ENCODE measurements at places on chromosomes 4 and X.

DNA sequence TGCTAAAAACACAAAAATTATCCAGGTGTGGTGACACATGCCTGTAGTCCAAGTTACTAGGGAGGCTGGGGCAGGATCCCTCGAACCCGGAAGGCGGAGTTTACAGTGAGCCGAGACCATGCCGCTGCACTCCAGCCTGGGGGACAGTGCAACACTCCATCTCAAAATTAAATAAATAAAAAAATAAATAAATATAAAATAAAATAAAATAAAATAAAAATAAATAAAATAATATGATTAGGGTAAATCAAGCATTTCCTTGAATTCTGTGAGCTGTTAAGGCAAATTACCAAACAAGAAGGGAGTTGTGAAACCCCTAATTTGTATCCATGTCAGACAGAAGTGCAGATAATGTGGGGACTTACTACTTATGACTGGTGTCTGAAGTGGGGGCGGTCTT lies 1928.9 kb upstream of the IGFBP7 start:
- no peak for DNase-seq

DNA sequence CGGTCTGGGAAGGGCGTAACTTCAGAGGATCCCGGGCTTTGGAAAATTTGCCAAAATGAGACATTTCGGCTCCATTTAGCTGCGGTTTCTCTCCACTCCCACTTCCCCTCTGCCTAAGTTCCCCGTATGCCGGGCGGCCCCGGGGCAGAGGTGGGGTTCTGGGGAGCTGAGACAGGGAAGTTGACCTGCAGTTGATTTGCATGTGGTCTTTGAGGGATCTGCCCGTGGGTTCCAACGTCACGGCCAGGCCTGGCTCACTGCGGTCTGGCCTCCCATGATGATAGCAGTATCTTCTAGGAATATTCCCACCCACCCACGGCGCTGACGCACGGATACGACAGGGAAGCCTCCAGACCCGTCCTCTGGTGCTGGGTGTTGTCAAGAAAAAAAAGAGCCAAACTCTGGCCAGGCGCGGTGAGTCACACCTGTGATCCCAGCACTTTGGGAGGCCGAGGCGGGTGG lies 27.3 kb upstream of the CRLF2 start:
- no peak for DNase-seq

DNA sequence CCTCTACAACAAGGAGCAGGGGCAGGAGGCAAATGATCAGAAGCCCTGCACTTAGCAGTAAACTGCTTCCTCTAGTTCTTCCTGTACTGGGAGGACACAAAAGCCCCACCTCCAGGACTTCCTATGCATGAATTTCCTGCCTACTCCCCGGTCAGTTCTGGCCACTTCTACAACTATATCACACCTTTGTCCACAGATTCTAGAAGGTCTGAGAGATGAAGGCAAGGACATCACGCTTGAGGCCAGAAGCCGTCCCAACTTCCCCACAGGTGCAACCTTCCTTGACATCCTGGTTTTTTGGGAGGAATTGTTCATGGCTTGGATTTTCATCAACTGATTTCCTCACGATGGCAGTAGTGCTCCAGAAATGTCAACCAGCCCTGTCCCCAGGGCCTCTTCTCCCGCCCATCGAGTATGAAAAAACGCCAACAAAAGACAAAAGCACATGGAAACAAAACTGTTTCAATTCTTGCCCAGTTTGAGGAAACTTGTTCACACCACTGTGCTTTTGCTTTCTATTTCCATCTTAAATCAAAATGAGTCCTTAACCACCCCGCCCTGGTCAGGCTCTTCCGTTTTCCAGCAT lies 206.5 kb upstream of the STK26 start:
- DNase-seq: no peak

- DNase-seq: no peak
Measured at GRCh38 chr4:5814421-5814820, 78.5 kb downstream of the CRMP1 start.

- no peak for DNase-seq
Measured at GRCh38 chrX:19695884-19696283, 180.6 kb upstream of the MAP3K15 start.

DNA sequence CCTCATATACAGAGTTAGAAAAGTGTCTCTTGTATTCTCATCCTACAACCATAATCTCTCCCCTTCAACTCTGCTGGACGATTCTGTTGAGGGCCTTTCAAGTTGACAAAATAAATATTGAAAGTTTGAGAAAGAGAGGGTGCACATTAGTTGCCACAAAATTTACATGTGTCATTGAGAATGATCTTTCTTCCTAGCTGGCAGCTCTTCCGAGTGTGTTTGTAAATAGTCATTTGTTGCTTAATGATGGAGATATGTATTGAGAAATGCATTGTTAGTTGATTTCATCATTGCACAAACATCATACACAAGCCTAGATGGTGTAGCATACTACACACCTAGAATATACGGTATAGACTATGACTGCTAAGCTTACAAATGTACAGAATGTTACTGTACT lies 632.8 kb upstream of the AMOT start:
- DNase-seq: no peak

DNA sequence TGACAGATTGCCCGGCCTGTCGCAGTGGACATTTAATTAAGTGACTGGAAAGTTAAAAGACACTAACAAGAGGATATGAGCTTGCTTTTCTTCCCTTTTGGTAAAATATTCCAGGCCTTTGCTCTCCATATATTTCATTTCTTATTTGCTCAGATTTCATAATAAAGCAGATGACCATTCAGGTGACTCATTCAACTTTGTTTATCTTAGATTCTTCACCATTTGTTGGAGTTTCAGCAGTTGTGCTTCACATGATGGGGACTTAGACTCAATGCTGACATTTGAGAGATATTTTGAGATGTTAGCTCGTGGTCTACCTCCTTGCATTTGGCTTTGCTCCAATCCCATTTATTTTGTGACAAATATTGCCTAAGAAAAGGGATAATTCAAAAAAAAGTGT lies 312.2 kb downstream of the ARHGAP24 start:
- DNase-seq: no peak

- DNase-seq: no peak
Measured at GRCh38 chr4:159010563-159011260, 92.2 kb upstream of the RAPGEF2 start.

- no peak for DNase-seq
Measured at GRCh38 chr4:4333265-4333706, 43.2 kb downstream of the ZBTB49 start.

GRCh38 chr4:55887594-55887993 lies 34.1 kb downstream of the EXOC1 start:
- no peak for DNase-seq

DNA sequence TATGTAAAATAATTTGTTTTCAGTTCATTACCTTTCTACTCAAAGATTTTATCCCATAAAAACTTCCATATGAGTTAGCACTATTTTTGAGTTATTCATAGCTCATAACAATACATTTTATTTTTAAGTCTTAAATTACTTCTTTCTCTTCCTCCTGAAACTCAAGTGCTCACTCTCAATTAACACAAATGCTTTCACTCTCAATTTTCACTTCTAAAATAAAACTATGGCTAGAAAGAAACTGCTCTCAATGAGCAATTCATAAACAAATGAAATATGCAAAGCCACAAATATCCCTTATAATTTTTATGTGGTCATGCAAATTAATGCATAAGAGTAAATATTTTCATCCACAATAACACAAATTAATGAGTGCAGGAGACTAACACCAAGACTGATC lies 38.8 kb downstream of the MAML3 start:
- DNase-seq: no peak

GRCh38 chr4:71713611-71714203 lies 70.2 kb downstream of the GC start:
- no peak for DNase-seq

DNA sequence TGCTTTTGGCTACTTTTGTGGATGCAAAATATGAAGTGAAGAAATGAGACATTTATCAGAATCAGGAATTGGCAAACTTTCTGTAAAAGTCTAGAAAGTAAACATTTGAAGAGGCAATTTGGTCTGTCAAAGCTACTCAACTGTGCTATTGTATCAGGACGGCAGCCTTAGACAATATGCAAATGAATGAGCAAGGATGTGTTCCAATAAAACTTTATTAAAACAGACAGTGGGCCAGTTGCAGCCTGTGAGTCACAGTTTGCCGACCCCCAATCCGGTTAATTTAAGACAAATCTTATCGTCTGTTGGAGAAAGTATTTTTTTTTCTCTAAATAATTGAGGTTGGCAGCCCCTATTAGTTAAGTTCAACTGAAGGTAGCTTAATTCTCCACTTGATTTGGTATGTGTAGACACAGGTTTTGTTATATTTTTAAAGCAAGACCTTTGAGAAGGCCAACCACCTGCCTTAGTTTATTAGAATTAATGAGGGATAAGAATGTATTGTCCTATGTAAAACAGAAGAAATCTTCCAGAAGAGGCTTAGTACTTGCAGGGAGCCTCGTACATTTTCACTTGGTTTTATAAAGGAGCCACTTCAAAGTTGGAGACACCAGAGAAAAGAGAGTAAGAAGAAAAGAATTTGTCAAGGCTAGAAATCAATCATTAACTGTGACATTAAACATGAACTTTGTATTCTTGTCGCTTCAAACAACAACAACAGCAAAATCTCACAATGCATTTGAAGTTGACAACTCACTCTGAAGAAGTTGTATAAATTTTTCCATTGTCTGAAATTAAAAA lies 81.6 kb upstream of the FAT1 start:
- no peak for DNase-seq

- DNase-seq: no peak
Measured at GRCh38 chr4:174553031-174553430, 30.7 kb upstream of the HPGD start.

DNA sequence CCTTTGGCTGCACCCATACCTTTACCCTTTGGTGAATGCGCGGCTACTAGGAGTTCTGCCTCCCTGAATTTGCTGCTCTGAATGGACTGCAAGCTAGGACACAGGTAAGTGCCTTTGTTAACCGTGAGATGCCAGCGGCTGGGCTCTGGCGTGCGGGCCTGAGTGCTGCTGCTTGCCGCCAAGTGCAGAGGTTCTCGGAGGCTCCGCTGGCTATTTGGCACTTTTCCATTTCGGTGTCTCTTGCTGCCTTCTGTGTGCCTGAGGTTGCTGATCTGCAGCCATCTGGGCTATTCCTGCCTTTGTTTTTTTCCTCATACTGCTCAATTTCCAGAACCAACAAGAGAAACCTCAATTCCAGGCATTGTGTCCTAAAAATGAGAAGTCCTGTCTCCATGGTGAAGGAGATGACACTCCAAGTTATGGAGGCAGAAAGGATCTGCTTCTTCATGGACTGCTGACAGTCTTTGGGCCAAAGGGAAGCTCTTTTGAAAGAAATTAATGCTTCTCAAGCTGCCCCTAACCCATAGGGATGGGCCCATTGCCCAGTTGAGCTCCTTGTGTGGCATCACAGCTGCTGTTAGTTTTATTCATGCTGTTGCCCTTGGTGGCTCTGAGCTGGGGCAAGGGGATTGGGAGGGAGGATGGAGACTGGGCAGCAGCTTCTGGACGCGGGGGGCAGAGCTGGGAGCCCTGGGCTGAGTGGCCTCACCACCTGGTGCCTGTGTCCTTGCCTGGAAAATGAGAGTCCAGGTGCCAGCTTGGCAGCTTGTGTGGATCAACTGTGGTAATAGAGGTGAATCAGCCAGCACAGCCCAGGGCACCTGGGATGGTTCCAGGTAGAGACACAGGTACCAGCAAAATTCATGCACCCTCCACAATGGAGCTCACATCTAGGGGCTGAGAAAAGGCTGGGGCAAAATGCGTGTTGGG lies 3.8 kb upstream of the TBC1D14 start:
- no peak for DNase-seq

DNA sequence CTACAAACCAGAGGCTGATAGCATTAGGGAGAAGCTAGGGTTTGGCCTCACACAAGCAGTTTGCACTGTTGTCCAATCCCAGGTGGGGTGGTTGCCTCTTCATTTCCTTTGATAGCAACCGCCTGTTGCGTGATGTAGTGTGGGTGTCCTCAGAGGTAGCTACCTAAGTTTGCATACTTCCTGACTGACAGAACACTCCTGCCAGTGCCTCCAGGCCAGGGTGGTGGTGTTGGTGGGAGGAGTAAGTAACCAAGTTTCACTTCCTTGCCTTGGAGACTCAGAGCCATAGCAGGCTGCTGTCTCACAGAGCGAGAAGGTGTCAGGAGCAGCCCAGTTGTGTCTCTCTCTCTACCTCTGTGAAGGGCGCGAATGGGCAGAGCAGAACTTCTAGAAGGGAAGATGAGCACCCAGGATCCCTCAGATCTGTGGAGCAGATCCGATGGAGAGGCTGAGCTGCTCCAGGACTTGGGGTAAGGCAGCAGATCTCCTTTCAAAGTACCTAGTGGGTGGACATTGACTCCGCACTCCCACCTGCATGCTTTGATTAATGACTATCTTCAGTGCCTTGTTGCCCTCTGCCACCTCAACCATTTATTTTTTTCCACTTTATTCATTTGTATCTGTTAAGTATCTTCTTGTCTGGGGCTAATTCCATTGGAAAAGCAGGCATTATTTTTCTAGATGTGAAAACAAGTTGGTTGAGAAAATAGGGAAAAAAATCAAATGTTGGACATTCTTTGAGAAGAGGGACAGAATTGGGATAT lies at the start of gene DAPP1:
Gene DAPP1, plus strand, starts transcription at position 283 of the 764 bp plus-strand sequence. Its CDS starts 87 bp downstream, at position 370.
- DNase-seq: peak; percentile 73

DNA sequence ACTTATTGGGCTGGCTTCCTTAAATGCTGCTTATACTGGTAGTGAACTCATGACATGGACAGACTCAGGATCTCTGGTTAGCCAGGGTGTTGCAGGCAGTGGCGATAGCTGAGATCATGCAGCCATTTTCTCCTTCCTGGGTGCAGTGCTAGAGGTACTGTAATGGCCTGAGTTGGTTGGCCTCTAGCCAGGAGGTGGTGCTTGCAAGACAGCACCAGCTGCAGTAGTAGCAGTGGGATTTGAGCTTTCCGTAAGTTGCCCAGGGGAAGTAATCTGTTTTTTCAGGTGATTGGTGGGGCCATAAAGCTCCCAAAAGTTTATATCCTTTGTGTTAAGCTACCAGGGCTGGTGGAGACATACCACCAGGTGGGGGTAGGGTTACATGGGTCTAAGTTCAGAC lies 45.1 kb upstream of the AADAT start:
- DNase-seq: no peak

DNA sequence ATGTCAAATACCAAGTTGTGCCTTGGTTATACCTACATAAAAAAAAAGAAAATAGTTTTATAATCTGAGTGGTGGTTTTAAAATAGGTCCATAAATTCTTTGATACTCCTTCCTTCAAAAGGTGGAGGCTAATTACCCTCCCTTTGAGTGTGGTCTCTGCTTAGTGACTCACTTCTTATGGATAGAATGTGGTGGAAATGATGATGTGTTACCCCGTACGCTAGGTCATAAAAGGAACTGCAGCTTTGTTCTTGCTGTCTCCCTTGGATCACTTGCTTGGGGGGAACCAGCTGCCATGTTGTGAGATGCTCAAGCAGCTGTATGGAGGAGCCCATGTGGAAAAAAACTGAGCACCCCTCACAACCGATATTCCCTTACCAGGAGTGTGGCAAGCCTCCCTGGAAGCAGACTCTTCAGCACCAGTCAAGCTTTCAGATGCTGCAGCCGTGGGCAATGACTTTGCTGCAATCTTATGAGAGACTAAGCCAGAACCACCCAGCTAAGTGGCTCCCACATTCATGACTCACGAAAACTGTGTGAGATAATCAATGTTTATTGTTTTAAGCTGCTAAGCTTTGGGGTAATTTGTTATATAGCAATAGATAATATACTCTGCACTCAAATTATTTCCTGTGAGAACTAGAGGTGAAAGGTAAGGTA lies 195.0 kb upstream of the GATB start:
- DNase-seq: no peak

GRCh38 chr4:166144607-166145006 lies 271.6 kb downstream of the TLL1 start:
- no peak for DNase-seq

GRCh38 chr4:183029365-183029764 lies 69.7 kb upstream of the WWC2 start:
- no peak for DNase-seq

GRCh38 chr4:108828620-108829019 lies 65.8 kb upstream of the ETNPPL start:
- no peak for DNase-seq
